Stimulated activated CD8-positive, alpha-beta memory T cell treated with anti-CD3 and anti-CD28 coated beads, Interleukin-4, amount 100 ng/mL, for 1 hour (primary cell): ENCODE measurements at places on chromosomes 12 and 14.

GRCh38 chr12:117014342-117014887 lies 84.8 kb downstream of the TESC start:
- no peak for DNase-seq

GRCh38 chr12:91133871-91134270 lies 22.6 kb upstream of the LUM start:
- no peak for DNase-seq

- DNase-seq, result no peak
Observed at GRCh38 chr12:117377758-117378157, 16.3 kb upstream of the NOS1 start.

DNA sequence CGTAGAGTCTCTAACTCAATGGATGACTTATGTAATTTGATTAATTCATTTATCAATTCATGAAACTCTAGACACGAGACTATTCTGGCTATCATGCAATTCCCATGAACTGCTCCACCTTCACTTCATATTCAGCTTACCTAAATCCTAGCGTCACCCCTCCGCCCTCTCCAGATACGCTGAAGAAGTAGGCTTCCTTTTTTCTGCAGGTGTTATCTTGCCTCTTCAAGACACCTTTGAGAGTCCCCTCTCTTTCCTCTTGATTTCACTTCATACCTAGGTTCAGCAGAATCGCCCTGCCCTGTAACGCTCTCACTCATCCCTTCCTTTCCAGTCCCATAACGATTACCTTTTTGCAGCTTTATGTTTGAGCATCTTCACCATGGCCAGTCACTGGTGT lies 4.0 kb upstream of the RNASE4 start:
- DNase-seq, result no peak

- no peak for DNase-seq
Observed at GRCh38 chr12:67698672-67699581, 50.4 kb downstream of the DYRK2 start.

DNA sequence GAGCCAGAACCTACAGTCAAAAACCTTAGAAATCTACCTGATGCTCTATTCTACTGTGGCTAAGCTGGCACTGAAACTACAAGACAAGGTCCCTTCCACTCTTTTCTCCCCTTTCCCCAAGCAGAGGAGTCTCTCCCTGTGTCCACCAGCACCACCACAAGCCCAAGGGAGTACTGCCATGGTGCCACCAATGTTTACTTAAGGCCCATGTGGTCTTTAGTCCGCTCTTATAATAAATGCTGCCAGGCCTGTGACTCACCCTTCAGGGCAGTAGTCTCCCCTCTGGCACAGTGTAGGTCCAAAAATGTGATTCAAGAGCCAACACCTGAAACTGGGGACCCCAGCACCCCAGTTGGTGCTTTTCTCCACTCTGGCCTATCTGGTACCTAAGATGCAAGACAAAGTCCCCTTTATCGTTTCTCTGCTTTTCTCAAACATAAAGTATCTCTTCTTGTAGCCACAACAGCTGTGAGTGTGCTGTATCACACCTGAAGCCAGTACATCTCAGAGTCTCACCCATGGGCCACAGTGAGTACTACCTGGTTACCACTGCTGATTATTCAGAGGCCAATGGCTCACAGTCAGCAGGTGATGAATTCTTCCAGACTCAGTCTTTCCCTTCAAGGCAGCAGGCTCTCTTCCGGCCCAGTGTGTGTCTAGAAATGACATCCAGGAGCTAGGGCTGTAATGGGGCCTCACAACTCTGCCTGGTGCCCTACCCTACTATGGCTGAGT lies 29.3 kb downstream of the SLC38A2 start:
- DNase-seq, result no peak

DNA sequence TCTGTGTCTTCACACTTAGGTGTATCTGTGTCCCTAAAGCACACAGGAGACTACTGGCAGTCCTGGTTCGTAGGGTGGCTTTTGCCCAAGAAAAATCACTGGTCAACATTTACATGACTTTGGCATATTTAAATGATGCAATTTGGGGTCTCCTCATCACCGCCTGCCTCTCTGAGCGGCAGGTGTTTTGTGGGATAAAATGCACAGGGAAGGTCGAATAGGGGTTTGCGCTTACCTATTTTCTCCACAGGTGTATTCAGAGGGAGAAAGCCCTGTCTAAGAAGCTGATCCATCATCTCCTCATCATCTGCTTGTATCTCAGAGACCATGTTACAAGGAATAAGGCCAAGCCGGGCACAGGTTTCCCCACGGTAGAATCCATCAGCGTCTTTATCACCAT lies 74.7 kb downstream of the PIWIL1 start:
- no peak for DNase-seq

- DNase-seq, result no peak
Observed at GRCh38 chr12:77914081-77914488, 83.4 kb downstream of the NAV3 start.

- DNase-seq, result no peak
Observed at GRCh38 chr12:84924981-84925380, 12.4 kb upstream of the SLC6A15 start.

DNA sequence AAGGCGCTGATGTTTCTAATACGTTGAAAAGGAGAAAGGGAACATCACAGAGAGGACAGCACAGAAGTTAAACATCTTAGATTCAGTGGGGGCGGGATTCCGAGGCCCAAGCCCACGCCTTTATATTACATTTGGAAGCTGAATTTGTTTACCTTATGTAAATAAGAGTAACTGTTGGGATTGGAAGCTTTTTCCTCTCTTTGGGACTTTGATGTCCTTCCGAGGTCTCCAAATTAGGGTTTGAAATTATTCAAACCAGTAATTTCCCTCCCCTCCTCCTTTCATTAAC lies 6.4 kb downstream of the FOXA1 start:
- no peak for DNase-seq

DNA sequence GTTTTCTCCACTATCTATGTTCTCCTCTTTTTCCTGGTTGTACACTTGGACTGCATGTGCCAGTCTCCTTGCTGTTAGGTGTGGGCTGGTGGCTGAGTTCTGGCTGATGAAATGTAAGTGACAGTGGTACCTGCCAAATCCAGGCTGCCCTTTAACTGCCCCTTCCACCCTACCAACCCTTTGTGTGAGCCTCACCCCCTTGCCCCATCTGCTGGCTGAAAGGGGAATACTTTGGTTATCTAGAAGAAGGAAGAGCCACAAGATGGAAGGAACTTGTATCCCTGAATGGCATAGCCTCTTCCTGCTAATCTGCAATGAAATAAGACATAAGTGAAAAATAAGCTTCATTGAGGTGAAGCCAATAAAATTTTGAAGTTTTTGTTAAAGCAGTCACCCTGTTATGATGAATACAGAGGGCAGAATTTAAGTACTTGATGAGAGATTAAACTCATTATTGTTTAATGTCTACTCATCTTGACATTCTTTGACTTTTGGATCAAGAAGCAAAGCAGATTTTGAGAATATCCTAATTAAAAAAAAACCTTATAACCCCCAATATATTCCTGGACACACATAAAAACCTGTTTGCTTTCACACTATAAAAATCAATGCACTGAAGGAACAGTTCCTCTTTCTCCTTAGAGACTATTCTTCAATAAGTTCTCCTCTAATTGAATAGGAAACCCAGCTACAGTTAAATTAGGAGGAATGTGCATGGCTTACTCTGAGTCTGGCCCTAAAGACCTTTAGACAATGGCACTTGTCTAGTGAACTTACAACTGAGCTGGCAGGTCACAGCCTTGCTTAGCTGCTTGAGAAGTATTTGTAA lies 262.6 kb upstream of the BTG1 start:
- DNase-seq, result no peak

DNA sequence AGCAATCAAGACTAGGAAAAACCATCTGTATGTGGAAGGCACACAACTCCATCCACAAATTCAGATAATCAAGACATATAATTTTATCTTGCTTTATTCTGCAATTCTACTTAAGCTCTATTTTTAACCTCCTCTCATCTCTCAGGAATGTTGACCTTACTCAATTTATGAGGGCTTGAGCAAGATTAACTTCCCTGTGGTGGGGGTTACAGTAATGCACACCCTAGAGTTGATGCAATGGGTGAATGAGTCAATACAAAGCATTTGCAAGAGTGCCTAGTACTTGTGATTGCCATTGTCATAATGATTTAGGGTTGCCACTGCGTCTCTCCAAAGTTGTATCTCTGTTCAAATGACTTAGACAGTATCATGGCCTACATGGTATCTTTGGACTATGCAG lies 1598.4 kb upstream of the TMEM132C start:
- no peak for DNase-seq

DNA sequence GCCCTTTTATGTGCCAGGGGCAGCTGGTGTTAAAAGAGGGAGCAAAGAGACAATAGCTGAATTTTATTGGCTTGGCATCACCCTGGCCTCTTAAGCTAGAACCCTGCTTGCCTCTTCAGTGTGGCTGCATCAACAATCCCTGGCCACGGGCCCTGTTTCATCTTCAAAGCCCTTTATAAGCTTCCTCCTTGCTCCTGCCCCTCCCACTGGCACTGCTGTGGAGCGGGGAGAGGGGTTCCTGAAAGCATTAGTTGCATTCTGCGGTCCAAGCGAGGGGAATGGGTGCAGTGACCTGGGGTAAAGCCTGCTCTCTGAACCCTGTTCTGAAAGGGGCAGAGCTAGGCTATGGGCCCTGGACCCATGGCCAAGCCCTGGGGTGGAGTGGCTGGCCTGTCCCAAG lies 220 bp upstream of the KRT83 start:
- DNase-seq, result no peak

DNA sequence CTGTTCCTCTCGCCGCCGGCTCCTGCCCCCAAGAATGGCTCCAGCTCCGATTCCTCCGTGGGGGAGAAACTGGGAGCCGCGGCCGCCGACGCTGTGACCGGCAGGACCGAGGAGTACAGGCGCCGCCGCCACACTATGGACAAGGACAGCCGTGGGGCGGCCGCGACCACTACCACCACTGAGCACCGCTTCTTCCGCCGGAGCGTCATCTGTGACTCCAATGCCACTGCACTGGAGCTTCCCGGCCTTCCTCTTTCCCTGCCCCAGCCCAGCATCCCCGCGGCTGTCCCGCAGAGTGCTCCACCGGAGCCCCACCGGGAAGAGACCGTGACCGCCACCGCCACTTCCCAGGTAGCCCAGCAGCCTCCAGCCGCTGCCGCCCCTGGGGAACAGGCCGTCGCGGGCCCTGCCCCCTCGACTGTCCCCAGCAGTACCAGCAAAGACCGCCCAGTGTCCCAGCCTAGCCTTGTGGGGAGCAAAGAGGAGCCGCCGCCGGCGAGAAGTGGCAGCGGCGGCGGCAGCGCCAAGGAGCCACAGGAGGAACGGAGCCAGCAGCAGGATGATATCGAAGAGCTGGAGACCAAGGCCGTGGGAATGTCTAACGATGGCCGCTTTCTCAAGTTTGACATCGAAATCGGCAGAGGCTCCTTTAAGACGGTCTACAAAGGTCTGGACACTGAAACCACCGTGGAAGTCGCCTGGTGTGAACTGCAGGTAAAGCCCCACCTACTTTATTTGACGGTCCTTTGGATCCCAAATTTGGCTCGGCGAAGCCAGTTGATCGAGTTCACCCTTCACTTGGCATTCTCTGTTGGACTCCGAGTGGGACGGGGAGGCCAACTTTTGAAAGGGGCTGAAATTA lies 1.5 kb downstream of the WNK1 start:
- DNase-seq, result no peak

DNA sequence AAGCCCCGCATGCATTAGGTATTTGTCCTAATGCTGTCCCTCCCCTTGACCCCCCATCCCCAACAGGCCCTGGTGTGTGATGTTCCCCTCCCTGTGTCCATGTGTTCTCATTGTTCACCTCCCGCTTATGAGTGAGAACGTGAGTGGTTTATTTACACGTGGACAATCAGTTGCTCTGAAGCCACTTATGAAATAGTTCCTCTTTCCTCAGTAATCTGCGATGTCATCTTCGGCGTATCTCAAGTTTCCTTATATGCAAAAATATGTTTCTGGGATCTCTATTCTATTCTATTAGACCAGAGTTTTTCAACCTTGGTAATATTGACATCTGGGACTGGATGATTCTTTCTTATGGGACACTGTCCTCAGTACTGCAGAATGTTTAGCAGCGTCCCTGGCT lies 56.0 kb upstream of the DCD start:
- no peak for DNase-seq

GRCh38 chr12:39443929-39444209 lies 949 bp upstream of the KIF21A start:
- no peak for DNase-seq

DNA sequence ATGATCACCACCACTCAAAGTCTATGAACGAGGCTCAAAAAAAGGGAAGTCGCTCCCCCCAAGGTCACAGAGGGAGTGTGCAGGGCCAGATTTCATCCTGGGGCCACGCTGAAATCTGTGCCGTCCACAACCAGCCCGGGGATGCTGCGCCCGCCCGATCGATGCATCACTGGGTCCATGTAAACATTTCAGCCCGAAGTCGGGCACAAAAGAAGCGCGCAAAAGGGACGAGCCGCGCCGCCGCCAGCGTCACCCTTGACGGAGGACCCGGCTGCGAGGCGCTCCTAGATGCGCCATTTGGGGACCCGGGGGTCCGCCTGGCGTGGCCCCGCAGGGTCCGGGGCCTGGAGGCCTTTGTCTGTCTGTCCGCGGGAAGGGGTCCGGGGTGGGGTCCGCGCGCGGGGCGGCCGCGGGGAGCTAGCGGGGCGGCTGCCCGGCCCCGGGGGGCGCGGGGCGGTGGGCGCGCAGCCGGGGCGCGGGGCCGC lies 503 bp downstream of the FBXO21 start:
- no peak for DNase-seq

DNA sequence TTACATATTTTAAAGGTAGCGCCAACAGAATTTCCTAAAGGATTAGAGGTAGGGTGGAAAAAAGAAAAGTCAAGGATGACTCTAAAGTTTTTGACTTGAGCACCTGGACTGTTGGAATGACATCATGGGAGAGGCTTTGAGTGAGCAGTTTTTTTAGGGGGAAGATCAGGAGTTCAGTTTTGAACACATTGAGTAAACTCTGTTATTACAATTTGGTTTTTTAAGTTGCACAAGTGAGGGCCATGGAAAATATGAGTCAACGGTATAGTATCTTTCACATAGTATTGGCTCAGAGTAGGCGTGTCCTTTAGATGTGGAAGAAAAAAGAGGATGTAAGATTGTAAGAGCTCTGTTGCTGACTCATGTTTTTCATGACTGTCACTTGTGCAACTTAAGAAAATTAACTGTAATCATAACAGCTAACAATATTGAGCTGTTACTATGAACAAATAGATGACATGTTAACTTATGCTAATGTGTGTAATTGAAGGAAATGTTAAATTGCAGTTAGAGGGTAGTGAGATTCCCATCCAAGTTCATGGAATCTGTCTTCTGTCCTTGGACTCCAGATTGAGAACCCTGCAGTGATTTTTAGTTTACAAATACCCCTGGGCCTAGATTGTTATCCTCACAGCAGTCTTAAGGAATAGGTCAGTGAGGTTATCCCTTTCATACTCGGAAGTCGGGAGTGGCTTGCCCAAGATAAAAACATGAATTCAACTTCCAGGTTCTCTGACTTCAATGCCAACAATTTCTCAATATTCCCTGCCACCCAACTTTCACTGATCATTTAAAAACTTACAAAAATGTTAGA lies 48.2 kb upstream of the ATP2B1 start:
- DNase-seq, result no peak
